ENCODE measurements at places on chromosomes 5 and 9.

DNA sequence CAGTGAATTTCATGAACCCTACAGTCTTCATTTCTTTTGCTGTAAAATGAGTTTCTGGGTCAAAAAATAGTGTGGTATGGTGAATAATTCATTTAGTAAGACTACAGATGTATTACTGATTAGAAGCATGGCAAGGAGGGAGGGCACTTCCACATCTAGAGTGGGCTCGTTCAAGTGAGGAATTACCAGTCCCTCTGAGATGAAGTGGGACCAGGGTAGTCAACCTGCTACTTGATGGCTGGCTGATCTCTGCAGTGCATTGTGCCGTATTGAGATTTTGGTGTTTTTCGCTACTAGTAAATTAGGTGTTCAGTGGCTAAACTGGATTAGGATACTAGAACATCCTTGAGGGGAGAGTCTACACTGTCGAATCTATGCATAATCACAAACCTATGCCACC, 10.8 kb downstream of the CDC37L1 start:
- H3K27ac ChIP-seq, result no peak overlapping the region
- no peak overlapping the region for H3K4me3 ChIP-seq
- no peaks in the 10 kb centered on the region for H3K4me1 ChIP-seq
- peaks cover 79% of the 10 kb centered on the region for H3K36me3 ChIP-seq

DNA sequence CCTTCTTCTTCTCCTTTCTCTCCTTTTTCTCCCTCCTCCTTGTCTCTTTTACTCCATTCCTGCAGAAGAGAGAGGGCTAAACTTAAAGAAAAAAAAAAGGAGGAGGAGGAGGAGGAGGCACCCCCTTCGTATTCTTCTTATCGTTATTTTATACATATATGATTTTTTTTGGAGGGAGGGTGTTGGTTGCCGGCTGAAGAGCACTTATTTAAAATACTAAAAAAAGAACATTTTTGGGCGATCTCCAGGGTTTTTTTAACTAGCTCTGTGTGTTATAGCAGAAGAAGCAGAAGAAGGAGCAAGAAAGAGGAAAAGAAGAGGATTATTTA, 381 bp downstream of the NR2F1 start:
- H3K36me3 ChIP-seq, result no peaks in the 10 kb centered on the region
- no peak overlapping the region for H3K27ac ChIP-seq
- H3K27me3 ChIP-seq, result peaks cover 66% of the 10 kb centered on the region
- no peak overlapping the region for H3K4me3 ChIP-seq

DNA sequence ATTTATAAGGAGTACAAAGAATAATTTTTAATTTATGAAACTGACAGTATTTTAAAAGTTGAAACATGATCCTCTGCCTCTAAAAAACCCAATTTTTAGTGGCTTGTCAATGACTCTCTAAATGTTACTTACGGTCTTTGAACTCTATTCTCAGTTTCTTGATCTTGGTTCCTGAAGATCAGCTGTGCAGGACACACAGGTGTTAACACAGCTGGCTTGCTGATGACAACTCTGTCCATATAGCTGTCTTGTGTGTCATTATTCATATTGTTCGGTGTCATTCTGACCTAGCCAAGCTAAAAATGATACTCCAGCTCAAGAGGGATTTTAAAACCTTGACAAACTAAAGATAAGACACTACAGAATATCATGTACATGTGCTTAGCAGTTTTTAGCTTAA, 314.5 kb downstream of the CCDC171 start:
- H3K27me3 ChIP-seq, result no peaks in the 10 kb centered on the region
- H3K36me3 ChIP-seq, result no peaks in the 10 kb centered on the region
- DNase-seq, result no peak
- H3K4me1 ChIP-seq, result no peaks in the 10 kb centered on the region
- H3K4me3 ChIP-seq, result no peak overlapping the region
- H3K27ac ChIP-seq, result no peak overlapping the region

DNA sequence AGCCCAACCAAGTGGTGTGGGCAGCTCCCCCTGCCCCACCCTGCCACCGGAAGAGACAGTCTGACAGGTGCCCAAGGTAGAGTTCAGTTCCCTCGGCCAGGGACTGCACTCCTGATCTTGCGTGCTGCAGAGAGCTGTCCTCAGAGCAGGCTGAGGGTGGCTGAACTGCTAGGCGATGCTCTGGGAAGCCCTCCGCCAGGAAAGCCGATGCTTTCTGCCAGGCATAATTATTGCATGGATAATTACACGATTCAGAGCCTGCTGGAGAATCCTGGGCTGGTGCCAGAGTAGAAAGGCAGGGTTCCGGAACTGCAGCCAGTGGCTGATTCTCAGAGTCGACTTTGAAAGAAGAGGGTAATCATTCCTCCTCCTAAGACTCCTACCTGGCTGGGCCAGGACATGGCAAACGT, 19.3 kb downstream of the KCNIP1 start:
- H3K27me3 ChIP-seq, result no peaks in the 10 kb centered on the region
- no peak overlapping the region for H3K4me3 ChIP-seq
- no peak overlapping the region for H3K27ac ChIP-seq
- no peak for DNase-seq
- no peaks in the 10 kb centered on the region for H3K36me3 ChIP-seq

- peaks cover 15% of the 10 kb centered on the region for H3K4me1 ChIP-seq
- H3K27ac ChIP-seq, result no peak overlapping the region
- H3K36me3 ChIP-seq, result no peaks in the 10 kb centered on the region
Measured at GRCh38 chr5:56523790-56524575, 290.9 kb upstream of the ANKRD55 start.

GRCh38 chr5:6681682-6682081, 31.6 kb upstream of the TENT4A start:
- H3K36me3 ChIP-seq, result no peaks in the 10 kb centered on the region
- no peak for DNase-seq
- peaks cover 8% of the 10 kb centered on the region for H3K27me3 ChIP-seq
- H3K27ac ChIP-seq, result no peak overlapping the region
- no peak overlapping the region for H3K4me3 ChIP-seq

Data from CD14-positive monocyte (primary cell).